Activated CD4-positive, alpha-beta T cell treated with anti-CD3 and anti-CD28 coated beads for 36 hours (primary cell): ENCODE measurements at places on chromosomes 4 and X.

DNA sequence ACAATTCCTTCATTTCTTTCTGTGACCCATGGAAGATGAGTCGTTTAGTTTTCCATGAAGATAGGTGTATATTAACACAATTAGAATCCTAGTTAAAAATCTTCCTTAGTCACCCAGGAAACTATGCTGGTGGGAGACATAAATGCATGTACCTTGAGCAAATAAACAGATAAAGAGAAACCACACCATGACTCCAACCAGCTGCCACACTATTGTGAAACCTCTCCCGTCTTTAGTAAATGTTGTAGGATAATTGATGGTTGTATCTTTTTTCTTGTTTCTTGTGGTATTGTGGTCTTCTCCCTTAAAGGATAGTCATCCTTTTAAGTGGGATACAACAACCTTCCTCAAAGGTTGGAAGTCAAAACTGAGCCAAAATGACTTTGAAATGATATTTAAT is 103.8 kb upstream of the LEF1 start:
- DNase-seq = no peak

DNA sequence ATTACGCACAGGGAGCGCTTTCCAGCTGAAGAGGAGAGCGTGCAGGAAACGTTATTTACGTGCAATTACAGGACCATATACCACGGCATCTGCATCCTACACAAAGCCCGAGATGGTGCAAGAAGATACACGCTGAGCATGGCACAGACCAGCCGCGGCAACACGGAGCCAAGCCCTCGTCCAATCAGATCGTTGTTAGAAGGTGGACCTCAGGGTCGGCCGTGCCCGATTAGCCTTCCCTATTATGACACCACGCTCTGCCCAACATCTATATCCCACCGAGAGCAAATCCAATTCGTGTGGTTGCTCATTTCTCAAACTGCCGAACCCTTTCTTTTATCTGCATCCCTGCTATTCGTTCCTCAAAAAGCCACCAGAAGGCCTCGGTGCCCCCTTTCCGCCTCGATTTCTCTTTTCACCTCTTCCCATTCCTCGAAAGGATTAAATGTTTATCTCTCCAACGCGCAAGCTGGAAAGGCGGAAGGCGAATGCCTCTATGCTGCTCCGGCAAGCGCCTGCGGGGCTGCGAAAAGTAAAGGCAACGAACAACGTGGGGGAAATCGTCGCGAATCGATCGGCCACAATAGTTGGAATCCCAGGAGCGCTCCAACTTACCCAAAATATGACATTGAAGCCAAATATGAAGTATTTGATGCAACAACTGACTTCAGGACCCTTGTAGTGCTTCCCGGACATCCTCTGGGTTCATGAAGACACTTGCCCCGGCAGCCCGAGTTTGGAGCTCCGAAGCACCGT is 702 bp downstream of the TSPAN5 start:
- DNase-seq = peak; percentile 64

DNA sequence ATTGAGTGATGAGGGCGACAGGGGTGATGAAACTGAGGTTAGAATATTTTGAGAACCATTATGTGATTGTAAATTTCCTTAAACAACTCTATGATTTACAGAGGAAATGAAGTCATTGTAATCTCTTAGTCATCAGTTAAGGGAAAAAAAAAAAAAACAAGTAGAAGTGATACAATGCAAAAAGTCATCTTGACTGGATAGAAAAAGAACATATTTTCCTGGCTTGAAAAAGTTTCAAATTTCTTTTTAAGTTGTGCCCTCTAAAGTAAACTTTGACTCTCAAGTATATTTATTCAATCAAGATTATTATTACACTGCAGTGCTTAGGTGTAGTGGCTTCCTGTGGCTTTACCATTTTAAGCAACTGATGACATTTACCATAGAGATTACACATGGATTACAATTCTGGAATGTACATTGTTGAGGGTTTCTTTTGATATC is 40.6 kb downstream of the GABRB1 start:
- DNase-seq = no peak

GRCh38 chr4:116018831-116019230 is 905.4 kb upstream of the NDST4 start:
- DNase-seq = no peak

GRCh38 chrX:8815460-8816065 is 14.4 kb upstream of the FAM9A start:
- peak; percentile 3 for DNase-seq

DNA sequence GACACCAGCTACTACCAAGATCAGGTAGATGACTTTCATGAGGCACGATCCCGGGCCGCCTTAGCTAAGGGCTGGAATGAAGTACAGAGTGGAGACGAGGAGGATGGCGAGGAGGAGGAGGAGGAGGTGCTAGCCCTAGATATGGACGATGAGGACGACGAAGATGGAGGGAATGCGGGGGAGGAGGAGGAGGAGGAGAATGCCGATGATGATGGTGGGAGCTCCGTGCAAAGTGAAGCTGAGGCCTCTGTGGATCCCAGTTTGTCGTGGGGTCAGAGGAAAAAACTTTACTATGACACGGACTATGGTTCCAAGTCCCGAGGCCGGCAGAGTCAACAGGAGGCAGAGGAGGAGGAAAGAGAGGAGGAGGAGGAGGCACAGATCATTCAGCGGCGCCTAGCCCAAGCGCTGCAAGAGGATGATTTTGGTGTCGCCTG is 481 bp downstream of the UTP3 start:
- no peak for DNase-seq

DNA sequence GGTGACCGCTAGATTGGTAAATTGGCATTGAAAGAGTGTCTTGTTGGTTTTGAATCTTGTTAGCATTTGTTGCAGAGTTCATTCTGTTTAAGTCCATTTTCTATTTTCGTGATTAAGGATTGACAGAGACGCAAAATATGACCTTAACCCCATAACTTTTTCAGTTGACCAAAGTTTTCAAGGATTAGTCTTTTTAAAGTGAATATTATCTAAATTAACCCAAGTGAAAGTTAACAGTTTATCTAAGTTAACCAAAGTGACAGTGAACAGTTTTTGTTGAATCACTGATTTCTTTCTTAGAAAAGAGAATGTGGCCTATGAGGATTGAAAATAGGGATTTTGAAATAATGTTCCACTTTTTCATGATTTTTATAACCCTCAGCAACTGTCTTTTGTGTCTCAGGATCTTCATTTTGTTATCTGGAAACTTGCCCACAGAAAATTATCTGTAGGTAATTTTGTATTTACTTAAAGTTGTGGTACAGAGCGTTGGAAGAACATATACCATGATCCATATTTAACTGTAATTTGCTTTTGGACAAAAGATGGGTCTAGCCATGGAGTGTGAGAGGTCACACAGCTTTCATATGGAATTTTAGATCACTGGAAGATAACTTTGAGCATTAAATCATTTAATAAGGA is 3.3 kb downstream of the CPEB2 start:
- no peak for DNase-seq

GRCh38 chr4:73272816-73273215 is 14.2 kb upstream of the ANKRD17 start:
- DNase-seq = no peak

DNA sequence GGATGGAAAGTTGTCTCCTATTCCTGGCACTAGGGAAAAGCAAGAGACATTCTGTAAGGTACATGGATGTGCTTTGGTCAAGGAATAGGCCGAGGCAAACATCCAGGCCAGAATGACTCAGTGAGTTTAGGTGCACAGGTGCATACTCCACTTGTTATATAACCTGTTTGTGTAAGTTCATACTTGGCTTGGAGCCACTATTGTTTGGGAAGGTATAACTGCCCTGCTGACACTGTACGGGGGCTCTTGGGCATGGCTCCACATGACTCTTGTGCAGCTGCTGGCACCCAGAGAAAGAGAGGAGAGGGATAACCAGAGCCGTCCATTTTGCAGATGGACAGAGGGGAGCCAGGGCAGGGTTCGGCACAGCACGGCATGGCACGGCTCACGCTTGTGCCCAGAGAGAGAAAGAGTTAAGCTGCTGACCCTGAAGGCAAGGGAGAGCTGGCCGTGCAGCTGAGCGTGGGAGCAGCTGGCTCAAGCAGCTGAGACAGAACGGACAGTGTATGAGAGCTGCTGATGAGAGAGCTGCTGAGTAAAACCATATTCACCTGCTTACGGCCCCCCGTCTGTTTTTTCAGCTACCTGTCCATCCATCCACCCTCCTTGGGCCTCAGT is 98.0 kb downstream of the SLC2A9 start:
- DNase-seq = no peak

GRCh38 chr4:127672111-127672510 is 39.4 kb downstream of the INTU start:
- DNase-seq = no peak

GRCh38 chrX:119753001-119753400 is 5.4 kb upstream of the SOWAHD start:
- no peak for DNase-seq

DNA sequence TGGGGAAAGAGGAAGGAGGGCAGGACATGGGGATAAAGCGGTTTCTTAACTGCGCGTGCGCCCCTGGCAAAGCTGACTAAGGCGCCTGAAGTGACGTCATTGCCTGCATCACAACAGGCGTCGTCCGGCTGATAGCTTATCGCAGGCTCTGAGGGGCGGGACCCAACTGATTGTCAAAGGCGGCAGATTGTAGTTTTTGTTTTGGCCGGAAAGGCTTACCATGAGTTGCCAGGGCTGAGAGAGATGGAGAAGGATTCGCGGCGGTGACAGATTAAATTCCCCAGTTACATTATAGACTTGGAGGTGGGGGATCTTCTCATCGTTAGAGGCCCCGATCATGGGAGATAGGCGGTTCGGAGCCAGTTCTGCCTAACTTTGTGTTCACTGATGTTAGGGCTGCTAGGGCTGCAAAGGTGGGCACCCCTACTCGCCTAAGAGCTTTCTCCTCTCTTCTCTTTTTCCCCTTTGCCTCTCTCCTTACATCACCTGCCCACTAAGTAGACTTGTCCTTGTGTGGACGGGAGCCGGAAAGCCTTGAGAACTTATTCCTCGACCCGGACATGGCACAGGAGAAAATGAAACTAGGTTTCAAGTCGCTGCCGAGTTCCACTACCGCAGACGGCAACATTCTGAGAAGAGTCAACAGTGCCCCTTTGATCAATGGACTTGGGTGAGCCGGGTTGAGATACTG is 148.9 kb upstream of the PLAC1 start:
- peak; percentile 92 for DNase-seq

DNA sequence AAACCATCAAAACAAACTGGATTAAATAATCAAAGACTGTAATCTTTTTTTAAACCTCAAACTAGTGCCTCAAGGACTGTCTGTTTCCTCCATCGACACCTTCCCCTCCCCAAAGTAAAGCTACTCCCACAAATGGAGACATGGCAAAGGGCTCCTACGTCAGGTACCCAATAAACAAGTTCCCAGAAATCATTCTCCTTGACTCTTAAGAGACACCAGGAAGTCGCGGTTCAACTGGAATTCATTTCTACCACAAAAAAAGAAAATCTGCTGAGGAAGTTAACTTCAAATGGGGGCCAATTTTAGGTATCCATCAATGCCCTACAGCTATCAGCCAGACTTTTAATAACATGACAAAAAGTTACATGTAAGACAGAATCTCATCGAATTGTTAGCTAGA is 2.5 kb downstream of the RPS4X start:
- DNase-seq = no peak

DNA sequence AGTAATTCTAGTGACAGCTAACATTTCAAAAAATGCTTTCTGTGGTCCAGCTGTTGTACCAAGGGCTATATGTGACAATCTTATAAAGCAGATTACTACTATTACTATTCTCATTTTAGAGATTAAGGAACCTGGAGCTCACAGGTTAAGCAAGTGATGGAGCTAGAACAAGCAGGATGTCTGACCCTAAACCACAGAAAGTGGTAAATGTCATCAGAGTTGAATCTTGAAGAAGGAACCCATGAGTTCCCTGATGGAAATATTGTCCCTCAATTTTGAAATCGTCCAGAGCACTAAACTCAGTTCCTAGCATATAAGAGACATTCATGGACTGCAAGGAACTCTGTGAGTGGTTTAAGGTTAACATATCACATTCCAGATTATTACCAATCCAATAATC is 214.0 kb downstream of the APBB2 start:
- DNase-seq = no peak

GRCh38 chrX:134542485-134542884 is 82.5 kb downstream of the HPRT1 start:
- no peak for DNase-seq

- no peak for DNase-seq
These were observed 22.8 kb upstream of the ARHGAP24 start for GRCh38 chr4:85452058-85452731.

DNA sequence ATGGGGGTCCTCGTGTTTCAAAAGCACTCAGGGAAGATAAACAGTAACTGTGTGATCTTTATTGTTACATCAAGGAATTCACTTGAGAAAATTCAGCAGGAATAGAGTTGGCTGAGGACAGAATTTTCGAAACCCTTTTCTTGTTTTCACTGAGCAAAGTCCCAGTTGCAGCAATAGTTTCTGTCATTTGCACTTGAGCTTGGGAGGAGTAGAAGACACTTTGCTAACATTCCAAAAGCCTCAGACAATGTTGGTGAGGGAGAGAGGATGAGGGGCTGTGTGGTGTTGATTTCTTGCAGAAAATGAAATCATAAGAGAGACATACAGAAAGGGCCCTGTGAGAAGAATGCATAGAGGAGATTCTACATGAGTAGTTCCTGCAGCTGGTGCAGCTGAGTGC is 151.9 kb upstream of the DIPK2B start:
- no peak for DNase-seq

GRCh38 chr4:182788201-182788600 is 129.0 kb downstream of the DCTD start:
- no peak for DNase-seq

GRCh38 chr4:107734120-107734519 is 14.1 kb upstream of the PAPSS1 start:
- peak; percentile 30 for DNase-seq

- DNase-seq = no peak
These were observed 8.4 kb downstream of the RPL39 start for GRCh38 chrX:119783026-119783425.

DNA sequence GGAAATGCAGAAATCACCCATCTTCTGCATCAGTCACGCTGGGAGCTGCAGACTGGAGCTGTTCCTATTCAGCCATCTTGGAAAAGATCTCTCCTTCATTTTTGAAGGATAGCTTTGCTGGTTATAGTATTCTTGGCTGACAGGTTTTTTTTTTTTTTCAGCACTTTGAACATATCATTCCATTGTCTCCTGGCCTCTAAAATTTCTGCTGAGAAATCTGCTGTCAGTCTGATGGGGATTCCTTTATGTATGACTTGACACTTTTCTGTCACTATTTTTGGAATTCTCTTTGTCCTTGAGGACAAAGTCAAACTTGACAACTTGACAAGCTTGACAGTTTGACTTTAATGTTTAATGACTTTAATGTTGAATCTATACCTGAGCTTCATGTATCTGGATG is 16.8 kb downstream of the HPGDS start:
- no peak for DNase-seq

DNA sequence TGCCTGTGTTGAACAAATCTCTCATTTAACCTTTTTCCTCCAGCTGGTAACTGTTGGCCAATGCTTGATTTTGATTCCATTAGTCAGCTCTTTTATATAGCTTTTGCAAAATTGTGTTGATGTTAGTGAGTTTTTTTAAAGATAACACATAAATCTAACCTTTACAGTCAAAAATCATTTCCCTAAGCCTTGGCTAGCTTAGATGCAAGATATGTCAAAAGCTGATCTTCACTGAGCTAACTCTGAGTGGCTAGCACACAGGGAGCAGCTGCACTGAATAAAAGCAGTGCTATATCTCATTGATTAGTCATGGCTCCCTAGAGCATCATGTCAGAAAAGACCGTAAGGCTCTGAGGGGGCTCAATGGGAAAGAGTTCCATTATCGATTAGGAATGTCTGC is 78.7 kb downstream of the PPARGC1A start:
- no peak for DNase-seq
